ENCODE measurements at places on chromosomes 5 and 9. TPM values are rescaled to one million over a fixed set of nuclear protein-coding genes. Genes with fewer than 3 reads are reported as not detected.

Gene LRRC14B
- total RNA-seq, result not detected

Gene RASEF
- total RNA-seq, result 5.7 TPM

Gene MRPS27
- 53.3 TPM for total RNA-seq

Gene FOXD1
- 19.3 TPM for total RNA-seq

Gene DBH
- total RNA-seq, result not detected

Gene CCNI2
- not detected for total RNA-seq

Gene PCDH12
- not detected for total RNA-seq

Gene PCAT7
- total RNA-seq, result 0.54 TPM

Gene ANXA6
- 40.7 TPM for total RNA-seq

Gene FCN2
- not detected for total RNA-seq

Gene PCDHGA6
- total RNA-seq, result 0.13 TPM

Gene COL23A1
- not detected for total RNA-seq

Gene CDC20B
- total RNA-seq, result 0.09 TPM

Gene GDA
- total RNA-seq, result 1.2 TPM

Gene FLT4
- 5.3 TPM for total RNA-seq

Gene AK6
- total RNA-seq, result 52.3 TPM

Gene ZFAND5
- total RNA-seq, result 146 TPM

Gene HMMR
- 28.1 TPM for total RNA-seq

Gene PTTG1
- total RNA-seq, result 194 TPM

Gene FAM153A
- not detected for total RNA-seq

Gene ARAP3
- 4.8 TPM for total RNA-seq

Gene IER5L
- total RNA-seq, result 52.3 TPM

Gene SLC27A6
- not detected for total RNA-seq

Gene PCDHA4
- 2.2 TPM for total RNA-seq

Gene MARVELD2
- total RNA-seq, result 3.2 TPM

Gene ALDH7A1
- total RNA-seq, result 76.3 TPM

Gene FOXD4
- total RNA-seq, result 0.44 TPM

Gene RPP25L
- 43.4 TPM for total RNA-seq
